ENCODE measurements at places on chromosomes 12 and 14.

GRCh38 chr12:110739894-110740293, 2.8 kb downstream of the PPP1CC start:
- DNase-seq: no peak

- DNase-seq: no peak
These were observed 5.8 kb upstream of the PSMC6 start for GRCh38 chr14:52701223-52701622.

GRCh38 chr12:23555180-23555824, 394.2 kb downstream of the SOX5 start:
- DNase-seq: no peak

DNA sequence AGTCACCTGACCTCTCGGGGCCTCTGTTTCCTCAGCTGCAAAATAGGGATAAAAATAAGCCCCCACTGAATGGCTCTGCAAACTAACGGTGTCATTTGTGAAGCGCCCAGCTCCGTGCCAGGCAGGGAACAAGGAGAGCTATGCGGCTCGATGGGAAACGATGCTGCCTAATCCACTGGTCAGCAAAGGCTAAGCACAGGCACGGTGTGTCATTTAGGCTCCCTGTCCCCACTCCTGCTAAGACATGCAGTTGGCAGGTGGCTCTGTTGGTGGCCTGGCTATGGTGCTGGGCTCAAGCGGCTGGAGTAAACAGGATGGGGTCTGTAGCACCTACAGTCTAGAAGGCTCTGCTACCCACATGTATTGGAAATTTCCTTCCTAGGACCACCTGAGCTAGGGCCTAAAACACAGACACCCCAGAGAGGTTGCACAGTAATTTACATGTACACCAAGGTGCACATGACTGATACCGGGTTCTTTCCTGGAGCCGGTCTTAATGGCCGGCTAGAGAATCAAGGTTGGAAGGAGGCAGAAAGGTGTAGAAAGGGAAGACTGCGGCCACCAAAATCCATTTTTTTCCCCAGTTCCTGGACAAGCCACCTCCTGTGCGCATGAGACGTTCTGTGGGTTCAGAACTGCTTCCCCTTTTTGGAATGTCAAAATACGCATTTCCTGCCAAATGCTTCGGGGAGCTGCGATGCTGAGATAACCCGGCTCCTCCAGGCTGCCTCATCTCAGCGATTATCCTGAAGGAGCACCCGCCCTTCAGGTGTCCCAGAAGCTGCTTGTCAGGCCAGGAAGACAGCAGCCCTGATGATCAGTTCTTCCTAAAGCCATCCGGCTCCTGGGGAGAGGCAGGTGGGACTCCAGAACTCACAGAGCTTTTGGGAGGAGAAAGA, 1.0 kb downstream of the CACNA2D4 start:
- DNase-seq: no peak

DNA sequence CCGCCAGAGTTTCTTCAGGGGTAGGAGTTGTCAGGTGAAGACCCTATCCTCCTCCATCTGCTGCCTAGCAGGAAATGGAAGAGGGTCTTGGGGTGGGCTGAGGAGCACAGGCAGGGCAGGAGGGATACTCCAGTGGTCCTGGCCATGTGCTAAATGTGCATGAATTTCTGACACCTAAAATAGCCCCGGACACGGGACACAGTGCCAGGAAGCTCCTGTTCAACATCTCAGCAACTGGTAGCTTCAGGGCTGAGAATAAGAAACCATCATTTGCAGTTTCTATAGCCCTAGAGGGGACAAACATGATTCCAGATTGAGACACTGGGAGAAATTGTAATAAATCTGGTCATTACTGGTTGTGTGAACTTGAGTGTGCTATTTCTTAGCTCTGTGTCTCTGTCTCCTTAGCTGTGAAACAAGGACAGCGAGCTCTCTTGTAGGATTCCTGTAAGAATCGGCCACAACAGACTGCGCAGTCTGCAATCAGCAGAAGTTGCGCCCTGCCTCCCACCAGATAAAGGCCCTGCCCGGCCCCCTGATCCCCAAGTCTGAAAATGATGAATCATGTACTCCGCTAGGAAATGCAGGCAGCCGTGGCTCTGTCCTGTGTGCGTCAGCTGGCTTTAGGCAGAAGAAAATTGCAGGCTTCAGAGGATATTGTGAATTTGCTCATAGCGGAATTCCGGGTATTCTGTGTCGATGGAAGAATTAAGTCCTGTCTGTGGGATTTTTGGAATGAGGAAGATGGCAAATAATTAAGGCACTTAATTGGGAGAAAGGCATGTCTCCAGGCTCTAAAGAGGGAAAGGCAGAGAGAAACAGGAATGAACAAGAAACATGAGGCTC, 35.2 kb upstream of the MEG3 start:
- DNase-seq: no peak

DNA sequence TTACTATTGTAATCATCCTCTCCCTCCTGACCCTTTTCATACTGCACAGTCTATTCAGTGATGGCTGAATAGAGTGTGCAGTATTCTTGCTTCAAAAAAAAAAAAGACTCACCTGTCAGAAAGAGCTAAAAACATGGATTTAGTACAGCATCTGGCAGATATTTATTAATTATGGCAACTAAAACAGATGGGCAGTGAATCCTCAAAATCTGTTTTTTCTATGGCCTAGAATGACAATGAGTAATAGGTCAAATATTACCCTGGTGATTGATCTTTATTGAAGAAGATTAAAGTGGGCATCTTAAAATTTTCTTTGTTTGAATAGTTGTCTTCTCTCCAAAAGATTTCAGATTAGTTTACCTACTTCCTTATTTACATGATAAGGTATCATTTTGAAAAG, 543.6 kb downstream of the FOXG1 start:
- DNase-seq: no peak

All from hindlimb muscle (tissue), 1 donor.